Left renal pelvis (tissue), 4 donors: ENCODE measurements at places on chromosomes 13 and 19. TPM values are rescaled to one million over a fixed set of nuclear protein-coding genes. Genes with fewer than 3 reads are reported as not detected.

Gene ARRDC5
- 0.09 TPM for polyA plus RNA-seq

Gene ATXN8OS
- not detected for polyA plus RNA-seq

Gene DMPK
- polyA plus RNA-seq, result 69.8 TPM

Gene ERICH4
- polyA plus RNA-seq, result 0.14 TPM

Gene GDF15
- polyA plus RNA-seq, result 23.7 TPM

Gene CLEC11A
- 38.2 TPM for polyA plus RNA-seq

Gene IL4I1
- 2.5 TPM for polyA plus RNA-seq
